ENCODE measurements at places on chromosomes 4 and X.

DNA sequence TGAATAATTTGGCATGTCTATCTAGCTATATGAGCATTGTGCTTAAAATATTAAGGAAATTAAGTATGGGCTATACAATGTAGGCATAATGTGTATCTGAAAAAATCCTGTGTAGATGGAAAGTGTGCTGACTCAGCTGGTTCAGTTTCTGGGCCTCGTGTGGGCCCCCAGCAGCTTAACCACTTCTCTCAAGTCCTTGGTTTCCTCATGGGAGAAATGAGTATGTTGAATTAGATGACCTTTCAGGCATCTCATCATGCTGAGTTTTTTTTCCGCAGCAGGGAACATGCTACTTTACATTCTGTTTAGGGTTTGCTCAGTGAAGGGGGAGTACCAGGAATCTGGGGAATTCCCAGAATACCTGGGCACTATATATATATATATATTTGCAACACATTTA is 30.5 kb downstream of the RHOH start:
- peak; percentile 62 for DNase-seq

GRCh38 chr4:154039435-154040343 is 250.8 kb upstream of the SFRP2 start:
- no peak for DNase-seq

- no peak for DNase-seq
Observed at GRCh38 chr4:30950737-30951136, 230.6 kb downstream of the PCDH7 start.

DNA sequence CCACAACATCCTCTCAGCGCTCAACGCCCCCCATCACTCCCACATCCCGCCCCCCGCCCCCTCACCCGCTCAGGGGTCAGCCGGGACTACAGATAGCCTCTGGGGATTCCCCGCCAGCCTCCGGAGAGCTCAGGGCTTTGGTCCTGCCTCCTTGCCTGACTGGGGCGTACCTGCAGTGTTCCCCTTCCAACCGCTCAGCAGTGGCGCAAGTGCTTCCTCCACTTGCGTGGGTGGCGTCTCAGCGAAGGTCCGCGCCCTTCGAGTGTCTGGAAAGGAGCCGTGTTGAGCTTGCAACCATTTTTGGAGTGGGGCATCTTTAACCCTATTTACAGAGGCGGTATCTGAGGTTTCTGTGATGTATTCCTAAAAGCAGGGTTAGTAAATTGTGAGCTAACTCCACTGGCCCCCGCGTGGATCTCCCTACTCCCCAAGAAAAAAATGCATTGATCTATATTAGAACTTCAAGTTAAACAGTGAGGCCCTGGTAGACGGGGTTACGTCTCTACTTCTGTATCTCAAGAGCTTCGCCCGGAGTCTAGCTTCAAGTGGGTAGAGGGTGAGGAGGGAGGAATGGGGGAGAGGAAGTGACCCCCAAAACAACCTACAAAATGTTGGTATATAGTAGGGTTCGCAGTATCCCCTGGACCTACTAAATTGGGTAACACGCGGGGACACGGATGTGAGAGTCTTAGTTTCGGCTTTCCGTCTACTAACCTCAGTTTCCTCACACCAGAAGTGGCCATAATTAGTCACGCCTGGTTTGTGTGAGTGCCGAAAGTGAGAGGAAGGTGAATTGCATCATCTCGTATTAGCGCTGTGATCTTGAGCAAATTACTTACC is 16.1 kb downstream of the NKX3-2 start:
- no peak for DNase-seq

DNA sequence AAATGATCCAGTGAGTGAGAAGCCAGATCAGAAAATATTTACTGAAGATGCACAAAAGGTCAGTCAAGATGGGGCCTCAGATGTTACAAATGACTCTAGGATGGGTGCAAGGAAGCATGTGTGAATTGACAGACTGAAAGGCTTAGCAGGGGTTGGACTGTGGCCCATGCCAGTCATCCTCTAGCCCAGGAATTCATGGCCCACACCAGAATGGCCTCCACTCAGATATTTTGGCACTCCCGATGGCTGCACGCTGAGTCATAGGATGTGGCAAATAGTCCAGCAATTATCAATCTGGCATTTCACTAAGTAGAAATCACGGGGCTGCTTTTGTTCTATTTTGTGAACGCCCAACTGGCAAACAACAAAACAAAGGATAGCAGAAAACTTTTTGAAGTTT is 406.5 kb downstream of the IQCM start:
- no peak for DNase-seq

DNA sequence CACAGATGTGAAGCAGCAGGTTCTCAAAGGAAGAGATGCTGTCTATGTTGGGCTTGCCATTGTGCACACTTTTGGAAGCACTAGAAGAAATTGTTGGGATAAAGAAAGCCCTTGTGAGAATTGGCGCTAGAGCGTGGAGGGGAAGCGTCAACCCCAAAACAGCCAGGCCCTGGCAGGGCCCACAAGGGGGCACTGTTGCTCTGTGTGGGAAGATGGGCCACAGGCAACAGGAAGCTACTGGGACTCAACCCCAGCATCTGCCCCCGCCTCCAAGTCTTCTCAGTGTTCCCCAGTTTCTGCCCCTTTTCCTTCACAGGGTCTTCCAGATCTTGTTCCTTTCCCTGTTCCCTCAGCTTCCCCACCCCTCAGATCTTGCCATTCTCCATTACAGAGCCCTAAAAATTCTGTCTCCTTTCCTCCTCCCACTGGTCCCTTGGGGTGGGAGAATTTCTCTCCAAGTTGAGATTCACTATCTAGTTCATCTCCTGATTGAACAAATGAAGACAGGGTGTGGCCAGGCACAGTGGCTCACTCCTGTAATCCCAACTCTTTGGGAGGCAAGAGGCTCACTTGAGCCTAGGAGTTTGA is 85.5 kb downstream of the STARD8 start:
- peak; percentile 54 for DNase-seq

DNA sequence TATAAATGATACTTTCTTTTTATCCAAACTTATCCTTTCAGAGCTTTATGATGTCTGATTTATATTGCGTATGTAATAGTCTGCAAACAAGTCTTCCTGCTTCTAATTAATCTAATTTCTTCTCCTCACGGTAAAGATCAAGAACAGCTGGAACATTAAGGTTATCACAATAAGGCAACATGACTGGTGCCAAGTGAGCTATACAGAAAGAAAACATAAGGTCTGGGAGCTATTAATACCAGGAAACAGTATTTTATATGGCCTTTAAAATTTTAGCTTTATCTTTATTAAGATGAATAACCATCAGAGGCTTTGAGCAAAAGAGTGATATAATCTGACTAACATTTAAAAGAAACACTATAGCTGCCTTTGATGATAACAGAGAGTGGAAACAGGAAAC is 28.7 kb upstream of the CABS1 start:
- DNase-seq, result no peak

Measured in activated CD8-positive, alpha-beta memory T cell treated with anti-CD3 and anti-CD28 coated beads, Interleukin-2, amount 50 U/mL, for 4 hours (primary cell).